ENCODE measurements at places on chromosomes 4 and X.

DNA sequence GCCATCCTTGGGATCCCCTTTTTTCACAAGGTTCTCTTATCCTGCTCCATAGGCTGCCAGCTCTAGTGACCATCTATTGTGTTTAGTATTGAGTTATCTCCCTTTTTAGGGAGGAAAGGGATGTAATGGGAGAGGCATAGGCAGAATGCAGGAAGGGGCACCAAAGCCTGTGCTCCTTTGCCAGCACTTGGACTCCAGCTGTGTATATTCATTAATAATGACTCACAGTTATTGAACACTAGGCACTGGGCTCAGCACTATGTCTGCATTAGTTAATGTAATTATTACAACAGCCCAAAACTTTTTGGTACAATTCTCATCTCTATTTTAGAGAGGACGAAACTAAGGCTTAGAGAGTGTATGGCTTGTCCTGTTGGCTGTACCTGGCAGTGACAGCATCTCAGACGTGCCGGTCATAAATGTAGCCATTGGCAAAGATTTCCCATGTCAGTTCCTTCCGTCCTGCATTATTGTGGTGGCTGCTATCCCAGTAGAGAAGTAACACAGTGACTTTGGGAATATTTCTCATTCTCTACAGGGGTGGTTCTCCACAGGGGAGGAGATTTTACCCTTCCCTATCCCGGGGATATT is 90.3 kb downstream of the AFF1 start:
- no peak for DNase-seq

DNA sequence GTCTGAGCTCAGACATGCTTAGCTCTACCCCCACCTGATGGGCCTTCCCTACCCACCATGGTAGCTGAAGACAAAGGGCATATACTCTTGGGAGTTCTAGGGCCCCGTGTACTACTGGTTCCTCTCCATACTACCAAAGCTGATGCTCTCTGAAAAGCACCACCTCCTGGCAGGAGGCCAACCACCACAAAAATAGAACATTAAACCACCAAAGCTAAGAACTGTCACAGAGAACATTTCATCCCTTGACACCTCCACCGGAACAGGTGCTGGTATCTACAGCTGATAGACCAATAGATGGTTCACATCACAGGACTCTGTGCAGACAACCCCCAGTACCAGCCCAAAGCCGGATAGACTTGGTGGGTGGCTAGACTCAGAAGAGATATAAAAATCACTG is 13.4 kb downstream of the EDA2R start:
- no peak for DNase-seq

GRCh38 chr4:22047793-22048192 is 99.2 kb upstream of the KCNIP4 start:
- DNase-seq, result no peak

DNA sequence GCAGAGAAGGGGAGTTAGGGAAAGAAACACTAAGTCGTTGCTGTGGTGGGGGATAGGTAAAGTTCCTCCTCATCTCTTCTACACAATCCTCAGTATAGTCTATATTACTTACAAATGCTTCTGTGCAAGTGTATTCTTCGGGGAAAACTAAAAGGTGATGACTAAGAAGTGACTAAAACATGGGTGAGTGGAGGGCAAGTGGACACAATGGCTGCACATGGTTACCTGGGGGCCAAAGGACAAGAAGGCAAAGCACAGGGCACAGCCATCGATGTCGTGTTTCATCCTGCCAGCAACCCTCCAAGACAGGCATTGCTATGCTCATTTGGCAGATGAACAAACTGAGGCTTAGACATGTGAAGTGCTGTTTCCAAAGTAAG is 35.5 kb upstream of the CCKAR start:
- peak; percentile 9 for DNase-seq

GRCh38 chr4:34181891-34182290 is 2062.4 kb downstream of the ARAP2 start:
- no peak for DNase-seq

- no peak for DNase-seq
Measured at GRCh38 chr4:138087066-138087719, 155.0 kb downstream of the SLC7A11 start.

- DNase-seq, result peak; percentile 35
Measured at GRCh38 chr4:152100379-152101201, 339.8 kb upstream of the GATB start.

GRCh38 chr4:123325241-123325681 is 71.3 kb upstream of the SPRY1 start:
- no peak for DNase-seq

DNA sequence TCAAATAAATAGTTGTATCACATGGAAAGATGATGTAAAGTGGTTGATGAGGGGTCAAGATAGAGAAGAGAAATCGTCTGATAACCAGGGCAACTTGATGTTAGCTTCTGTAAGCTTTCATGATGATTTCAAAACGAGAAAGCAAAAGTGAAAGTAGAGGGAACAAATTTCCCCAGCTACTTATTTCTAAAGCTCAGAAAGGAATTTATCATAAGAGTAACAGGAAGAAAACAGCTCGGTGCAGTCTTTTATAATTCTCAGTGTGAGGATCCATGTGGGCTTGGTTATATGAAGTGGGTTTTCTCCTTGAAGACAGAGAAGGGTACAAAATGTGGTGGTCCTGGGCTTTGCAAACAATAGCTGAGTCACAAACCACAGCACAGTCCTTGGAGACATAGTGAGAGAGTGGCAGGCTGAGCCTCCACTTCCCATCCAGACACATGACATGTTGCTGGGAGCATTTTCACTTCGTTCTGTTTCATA is 32.1 kb upstream of the GLRA2 start:
- DNase-seq, result no peak

DNA sequence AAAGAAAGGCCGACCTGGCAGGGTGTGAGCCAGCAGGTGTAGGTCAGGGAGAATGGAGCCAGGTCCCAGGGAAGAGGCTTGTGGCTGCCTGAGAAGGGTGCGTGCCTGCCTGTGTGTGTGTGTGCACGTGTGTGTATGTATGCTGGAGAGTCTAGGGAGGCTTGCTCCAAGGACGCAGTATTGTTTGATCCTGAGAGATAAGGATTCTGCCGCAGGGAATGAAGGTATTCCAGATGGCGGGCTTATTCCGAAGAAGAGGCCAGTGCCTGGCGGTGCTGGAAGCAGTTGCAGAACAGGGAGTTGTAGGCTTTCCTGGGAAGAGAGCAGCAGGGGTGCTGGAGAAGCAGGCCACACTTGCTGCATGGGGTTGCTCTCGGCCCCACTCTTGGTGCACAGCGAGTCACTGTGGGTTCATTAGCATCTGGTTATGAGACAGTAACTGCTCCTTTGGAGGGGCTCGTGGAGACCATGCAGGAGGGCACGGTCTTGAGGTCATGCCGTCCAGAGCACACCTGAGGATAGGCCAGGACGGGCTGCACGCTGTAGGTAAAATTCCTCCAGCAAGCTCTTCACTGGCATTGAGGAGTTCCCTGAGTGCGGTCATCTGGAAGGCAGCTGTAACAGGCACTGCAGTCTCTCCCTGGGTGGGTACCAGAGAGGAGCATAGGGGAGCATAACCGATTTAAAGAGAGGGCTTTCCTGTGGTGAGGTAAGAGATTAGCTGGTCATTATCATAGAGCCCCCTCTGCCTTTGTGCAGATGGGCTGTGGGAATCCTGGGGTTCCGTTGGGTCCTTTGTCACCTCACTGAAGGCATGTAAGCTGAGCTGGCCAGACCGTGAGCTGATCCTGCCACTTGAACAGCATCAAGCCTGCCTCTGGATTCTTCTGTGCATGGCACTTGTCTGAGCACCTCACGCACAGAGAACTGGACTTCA is 29.9 kb upstream of the MSANTD1 start:
- DNase-seq, result no peak

DNA sequence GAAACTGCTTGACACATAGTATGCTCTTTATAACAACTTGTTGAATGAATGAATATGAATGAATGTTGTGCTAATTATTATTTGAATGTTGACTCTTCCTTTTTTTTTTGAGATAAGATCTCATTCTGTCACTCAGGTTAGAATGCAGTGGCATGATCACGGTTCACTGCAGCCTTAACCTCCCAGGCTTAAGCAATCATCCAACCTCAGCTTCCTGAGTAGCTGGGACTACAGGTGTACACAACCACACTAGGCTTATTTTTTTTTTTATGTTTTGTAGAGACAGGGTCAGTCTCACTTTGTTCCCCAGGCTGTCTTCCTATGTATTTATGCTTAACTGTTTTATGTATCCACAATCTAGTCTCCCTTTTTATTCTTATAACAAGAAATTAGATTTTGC is 114.7 kb upstream of the WDFY3 start:
- no peak for DNase-seq

GRCh38 chr4:181971411-181971810 is 271.8 kb upstream of the TENM3 start:
- no peak for DNase-seq

DNA sequence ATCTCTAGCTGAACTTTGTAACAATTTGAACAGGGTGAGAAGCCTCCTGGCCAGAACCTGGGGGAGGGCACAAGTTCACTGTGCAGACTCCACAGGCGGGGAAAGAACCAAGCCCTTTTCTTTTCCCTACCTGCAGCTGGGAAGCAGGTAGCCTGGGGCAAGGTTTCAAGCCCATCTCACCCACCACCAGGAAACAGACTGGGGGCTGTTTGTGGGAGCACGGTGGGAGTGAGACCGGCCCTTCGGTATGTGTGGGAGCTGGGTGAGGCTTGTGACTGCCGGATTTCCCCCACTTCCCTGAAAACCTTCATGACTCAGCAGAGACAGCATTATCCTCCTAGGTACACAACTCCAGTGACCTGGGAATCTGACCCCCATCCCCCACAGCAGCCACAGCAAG is 211.7 kb downstream of the ZNF674 start:
- DNase-seq, result peak; percentile 20

DNA sequence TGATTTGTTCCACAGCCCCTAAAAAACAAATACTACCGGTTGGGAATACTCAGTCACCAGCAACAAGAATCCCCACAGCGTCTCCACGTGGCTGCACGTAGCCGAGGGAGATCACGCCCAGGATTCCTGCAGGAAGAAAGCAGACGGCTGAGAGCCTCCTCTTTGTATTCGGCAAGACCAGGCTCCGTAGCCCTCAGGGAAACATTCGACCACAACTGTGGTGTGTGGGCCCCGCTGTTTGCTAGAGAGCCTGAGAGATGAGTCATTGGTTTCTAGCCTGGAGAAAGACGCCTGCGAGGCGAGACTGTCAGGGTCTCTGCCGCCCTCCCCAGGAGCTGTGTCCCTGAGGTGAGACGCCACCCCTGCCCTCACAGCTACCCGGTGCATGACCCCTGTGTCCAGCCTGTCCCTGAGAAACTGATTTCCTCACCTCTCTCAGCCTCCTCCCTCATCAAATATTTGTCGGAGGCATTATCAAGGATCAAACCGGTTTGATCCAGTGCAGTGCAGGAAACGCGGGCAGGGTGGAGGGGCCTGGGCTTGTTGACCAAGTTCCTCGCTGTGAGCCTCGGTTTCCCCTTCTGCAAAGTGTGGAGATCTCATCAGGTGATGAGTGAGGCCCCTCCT is 4.7 kb upstream of the S100P start:
- DNase-seq, result peak; percentile 85

GRCh38 chr4:153439831-153440230 is 26.3 kb upstream of the TMEM131L start:
- no peak for DNase-seq

DNA sequence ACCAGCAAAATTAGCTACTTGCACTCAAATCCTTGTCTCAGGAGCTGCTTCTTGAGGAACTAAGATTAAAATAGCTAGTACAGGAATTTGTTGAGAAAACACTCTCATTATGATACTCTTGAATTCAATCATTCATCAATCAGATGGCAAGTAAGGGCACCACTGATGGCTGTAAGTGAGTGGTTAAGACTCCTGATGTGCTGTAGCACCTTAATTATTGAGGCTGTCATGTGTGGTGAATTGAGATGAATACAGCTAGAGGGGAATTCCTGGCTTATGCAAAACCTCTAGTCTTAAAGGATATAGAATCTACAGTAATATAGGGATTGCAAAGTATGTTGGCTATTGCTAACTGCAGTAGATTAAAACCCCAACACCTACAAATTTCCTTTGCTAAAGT is 509.1 kb downstream of the IQCM start:
- no peak for DNase-seq

- DNase-seq, result peak; percentile 59
Measured at GRCh38 chr4:40316333-40316781, 18.8 kb upstream of the CHRNA9 start.

DNA sequence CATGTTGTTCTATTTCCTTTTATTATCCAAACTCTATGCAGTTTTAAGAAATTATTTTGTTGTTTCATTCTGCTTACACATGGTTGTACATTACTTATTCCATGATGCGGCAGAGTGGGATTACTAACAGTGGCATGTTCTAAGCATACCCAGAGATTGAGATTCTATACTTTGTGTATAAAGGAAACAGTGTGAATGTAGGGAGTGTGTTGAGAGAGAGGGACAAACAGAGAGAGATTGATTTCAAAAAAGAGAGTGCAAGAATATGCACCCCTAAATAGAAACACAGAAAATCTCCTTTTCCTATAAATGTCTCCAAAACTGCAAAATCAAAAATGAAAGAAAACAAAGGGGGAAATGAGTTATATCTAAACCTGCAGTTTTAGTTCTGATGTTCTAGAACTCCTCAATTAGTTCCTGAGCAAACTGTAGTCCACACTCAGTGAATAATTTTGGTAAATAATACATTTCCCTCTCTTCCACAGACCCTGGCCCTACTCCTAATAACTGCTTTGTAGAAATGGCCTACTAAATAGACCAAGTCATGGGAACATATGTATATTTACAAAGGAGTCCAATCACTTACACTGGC is 31.0 kb downstream of the SLC9B1 start:
- DNase-seq, result no peak
